ENCODE measurements at places on chromosomes 1 and 21.

DNA sequence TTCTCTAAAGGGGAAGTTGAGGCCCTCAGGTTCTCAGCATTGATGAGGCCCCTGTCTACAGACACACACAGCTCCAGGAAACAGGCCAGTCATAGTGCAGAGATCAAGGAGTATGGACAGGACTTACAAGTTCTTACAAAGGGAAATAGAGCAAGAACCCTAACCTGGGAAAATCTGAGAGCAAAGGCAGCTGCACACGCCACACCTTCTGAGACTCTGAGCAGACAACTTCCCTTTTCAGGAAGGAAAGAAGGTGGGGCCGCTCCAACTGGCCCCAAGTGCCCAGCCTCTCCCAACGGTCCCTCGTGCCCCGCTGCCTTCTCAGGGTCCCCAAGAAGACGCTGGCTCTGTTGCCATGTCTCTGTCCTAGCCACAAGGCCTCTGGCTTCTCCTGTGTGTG is 3.6 kb downstream of the NOC2L start:
- no peak for DNase-seq

DNA sequence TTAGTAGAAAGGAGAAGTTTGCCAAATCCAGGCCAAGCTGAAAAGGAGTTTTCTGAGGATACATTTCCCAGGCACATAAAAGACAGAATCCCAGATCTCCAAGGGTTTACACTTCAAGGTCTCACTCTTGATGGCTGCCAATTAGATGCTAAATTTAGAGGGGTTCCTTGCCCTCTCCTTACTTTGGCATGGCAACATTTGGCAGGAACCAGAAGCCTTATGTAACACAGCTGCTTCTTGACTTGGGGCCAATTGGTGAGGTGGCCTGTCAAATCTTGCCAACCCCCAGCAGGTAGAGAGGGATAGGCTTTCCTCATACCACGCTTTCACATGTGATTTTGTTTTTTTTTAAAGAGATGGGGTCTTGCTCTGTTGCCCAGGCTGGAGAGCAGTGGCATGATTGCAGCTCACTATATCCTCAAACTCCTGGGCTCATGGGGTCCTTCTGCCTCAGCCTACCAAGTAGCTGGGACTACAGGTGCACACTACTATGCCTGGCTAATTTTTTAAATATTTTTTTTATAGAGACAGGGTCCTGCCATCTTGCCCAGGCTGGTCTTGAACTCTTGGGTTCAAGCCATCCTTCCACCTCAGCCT is 25.2 kb upstream of the NKAIN1 start:
- DNase-seq = no peak

DNA sequence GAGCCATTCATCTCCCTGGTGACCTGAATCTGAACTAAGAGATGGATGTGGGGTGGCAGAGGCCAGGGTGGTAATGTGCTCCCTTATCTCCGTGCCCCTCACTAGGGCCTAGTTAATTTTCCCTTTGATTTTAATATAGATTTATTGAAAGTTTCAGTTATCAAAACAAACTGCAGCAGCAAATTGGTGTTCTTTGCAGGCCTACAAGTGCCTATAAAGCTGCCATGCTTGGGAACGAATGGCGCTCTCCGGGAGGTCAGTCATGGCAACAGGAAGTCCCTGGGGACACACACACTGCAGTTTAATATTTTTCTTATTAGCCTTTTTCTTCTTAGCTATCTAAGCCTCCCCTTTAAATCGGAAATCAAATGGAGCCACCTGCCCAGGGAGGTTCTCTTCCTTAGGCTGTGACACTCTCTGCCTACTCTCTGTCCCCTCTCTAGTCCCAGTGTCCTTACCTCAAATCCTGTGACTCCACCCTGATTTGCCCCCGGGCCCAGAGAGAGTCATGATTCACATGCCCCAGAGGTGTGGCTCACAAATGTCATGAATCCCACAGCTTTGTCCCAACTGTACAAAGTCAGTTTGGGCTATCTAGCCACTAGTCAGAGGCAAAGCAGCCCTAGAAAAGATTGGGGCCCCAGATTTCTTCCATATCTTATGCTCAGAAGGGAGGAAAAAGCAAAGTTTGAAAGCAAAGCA is 4.3 kb upstream of the ERI3 start:
- no peak for DNase-seq

- DNase-seq = peak; percentile 65
These were observed 45.0 kb upstream of the DNAJC6 start for GRCh38 chr1:65264197-65264929.

DNA sequence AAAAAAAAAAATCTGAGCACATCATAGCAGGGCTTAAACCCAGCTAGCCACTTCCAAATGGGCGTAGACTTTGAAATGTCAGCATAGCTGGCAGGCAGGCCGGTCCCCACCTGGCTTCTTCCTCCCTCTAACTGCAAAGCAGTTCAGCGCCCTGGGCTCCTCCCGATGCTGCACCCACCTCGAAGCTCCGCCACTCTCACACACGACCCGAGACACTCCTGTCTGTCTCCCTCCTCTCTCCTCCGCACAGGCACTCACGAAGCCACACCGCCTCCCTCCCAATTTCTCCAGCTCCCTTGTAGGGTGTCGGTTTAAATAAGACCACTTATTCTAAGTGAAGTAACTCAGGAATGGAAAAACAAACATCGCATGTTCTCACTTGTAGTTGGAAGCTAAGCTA is 301.3 kb downstream of the NPHP4 start:
- no peak for DNase-seq

DNA sequence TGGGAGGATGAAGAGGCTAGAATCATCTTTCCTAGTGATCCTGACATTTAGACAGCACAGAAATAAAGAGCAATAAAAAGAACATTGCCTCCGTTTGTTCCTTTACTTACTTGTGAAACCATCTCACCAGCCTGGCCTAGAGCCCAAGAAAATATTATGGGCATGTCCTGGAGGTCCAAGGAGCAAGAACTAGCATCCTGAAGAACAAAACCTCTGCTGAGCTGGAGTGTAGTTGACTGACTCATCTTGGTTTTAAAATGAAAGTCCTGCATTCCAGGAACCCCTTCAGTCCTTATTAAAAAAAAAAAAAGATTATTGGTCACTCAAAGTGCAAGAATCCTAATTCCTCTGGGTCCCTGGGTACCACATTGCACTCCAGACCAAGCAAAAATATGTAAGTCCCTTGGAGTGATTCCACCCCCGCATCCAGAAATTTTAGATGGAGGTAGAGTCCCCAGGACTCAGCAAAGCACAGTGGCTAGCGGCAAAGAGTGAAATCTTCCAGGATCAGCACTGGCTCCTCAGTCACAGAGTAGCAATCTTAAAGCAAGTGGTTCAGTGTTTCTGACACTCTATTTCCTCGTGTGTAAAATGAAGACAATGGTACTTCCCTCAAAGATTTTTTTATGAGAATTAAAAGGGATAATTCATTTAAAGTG is 7.0 kb downstream of the SMCP start:
- no peak for DNase-seq

- DNase-seq = peak; percentile 1
These were observed 103.6 kb downstream of the SPAG17 start for GRCh38 chr1:118081387-118081786.

GRCh38 chr1:161068306-161069234 is 1.1 kb downstream of the ARHGAP30 start:
- no peak for DNase-seq

DNA sequence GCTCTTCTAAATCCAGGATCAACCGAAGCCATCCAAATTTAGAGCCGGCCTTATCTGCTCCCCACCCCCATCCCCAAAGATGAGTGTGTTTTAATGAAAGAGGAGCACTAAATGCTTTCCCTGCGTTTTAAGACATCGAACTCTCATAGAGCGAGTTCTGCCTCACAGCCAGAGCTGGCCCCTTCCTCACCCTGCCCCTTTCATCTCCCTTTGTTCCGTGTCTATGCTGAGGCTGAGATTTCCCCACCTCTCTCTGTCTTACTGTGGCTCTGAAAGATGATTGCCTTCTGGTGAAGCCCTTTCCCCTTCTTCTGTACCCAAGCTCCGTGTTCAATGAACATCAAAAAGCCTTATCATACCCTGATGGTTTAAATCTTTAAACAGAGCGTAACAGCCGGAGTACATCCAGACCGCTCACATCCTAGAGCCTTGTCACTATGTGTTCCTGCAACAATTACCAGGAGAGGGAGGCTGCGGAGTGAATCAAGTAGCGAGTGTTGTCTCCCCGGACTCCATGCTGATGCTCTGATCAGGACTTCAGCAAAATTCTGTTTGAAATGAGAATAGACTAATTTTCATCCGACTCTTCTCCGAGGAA is 110.1 kb downstream of the ZNF326 start:
- no peak for DNase-seq

- DNase-seq = no peak
These were observed 152.5 kb downstream of the TIAM1 start for GRCh38 chr21:31191553-31191952.

DNA sequence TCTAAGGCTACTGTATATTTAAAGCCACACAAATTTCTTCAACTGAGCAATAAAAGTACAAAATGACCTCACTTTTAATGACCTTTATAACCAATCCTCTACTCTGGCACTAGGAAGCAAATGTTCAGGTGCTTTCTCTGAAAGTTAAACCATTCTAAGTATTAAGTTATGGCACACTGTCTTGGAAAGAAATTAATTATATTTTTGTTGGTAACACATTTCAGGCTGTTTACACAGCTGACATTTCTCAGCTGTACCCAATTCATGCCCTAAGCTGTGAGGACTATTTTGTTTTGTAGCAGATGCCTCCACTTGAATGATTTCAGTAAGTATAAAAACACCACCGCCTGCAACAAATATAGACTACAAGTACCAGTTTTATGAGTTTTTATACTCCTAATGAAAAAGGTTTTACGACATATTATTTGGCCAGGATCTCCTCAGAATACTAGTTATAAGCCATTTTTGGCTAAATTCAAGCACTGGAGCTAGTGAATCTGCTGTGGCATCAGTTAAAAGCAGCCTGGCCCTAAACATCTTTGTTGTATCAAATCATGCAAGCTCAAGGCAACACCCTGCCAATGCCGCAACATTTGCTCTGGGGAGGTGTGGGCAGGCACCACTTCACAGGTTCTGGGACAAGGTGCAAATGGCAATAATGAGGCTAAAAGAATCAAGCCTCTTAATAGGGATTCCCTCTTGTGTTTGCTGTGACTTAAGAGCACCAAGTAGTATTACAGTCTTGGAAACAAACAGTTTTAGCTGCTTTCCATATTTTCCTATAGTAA is 228.4 kb upstream of the DMRTA2 start:
- peak; percentile 40 for DNase-seq

DNA sequence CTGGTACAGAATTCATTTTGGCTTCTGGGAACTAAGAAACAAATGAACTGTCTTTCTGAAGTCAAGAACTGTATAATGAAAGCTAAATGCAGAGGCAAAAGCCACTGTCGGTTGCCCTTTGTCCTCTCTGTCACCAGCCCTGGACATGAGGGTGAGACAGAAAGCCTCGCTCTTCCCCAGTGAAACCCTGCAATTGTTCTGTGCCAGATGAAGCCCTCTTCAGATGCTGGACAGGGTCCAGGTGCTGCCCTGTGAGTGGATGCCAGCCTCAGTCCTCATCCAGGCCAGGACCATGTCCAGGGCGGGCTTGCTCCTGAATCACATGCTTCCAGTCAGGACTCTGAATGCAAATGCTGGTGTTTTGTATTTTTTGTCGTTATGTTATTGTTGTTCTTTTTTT is 138.7 kb downstream of the RUNX1 start:
- DNase-seq = peak; percentile 18

- DNase-seq = no peak
These were observed 81.1 kb downstream of the SIK1 start for GRCh38 chr21:43345746-43346409.

GRCh38 chr1:23594927-23595353 is 35.6 kb upstream of the ID3 start:
- DNase-seq = peak; percentile 46

- no peak for DNase-seq
These were observed 40.4 kb upstream of the SLC30A1 start for GRCh38 chr1:211619033-211619996.

DNA sequence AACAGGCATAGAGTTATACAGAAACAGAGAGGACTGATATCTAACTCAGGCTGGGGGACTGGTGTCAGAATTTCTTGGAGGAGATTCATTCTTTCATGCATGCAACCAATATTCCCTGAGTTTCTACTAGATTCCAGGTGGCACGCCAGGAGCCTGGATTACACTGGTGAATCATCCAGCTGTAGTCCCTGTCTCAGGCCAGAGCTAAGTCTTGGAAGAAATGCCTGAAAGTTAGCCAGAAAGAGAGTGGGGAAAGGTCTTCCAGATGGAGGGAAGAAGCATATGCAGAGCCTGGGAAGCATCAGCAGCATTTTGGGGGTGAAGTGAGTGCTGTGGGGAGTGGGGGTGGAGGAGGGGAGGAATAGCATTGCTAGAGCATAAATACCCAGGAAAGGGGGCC is 239.1 kb downstream of the OMA1 start:
- DNase-seq = no peak

DNA sequence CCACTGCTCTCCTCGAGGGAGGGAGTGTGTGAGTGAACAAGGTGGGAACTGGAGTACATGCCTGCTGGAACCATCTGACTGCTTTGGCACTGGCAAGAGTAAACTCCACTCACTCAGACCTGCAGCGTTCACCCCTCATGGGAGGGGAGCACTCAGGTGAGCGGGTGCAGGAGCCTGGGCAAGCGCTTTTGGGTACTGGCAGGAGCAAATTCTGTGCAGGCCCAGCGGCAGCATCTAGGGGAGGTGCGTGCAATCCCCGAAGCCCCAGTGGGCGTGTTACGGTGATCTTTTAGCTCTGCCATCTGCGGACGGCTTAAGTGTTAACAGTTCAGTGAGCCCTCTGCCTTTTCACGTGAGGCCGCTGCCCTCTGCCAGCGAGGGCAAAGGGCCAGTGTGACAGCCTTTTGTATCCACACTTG is 127.4 kb downstream of the PATJ start:
- DNase-seq = no peak

- DNase-seq = no peak
These were observed 164.4 kb downstream of the ZNF281 start for GRCh38 chr1:200245473-200245872.

- no peak for DNase-seq
These were observed 6.6 kb downstream of the GBP7 start for GRCh38 chr1:89169166-89169565.

DNA sequence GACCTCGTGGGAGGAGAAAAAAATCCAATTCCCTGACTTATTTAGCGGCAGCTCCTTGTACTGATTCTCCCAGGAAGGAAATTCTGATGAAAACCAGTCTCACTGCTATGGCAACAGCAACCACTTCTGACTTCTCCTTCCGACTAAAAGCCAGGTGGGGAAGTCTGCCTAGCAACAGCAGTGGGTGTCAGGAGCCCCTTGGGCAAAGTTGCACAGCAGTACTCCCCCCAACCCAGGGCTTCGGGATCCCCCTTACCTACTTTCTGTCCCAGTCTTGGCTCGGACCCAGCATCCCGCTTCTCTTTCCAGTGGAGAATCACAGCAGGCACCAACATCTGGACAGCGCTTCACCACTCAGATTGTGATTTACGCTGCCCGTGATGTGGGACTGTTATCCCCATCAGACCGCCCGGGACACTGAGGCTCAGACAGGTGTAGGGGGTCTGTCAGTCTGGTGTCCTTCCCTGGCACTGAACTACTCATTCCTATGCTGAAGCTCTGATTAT is 24.6 kb downstream of the NKAIN1 start:
- no peak for DNase-seq

GRCh38 chr1:247089616-247090375 is 11.2 kb upstream of the ZNF670 start:
- no peak for DNase-seq
